ENCODE measurements at places on chromosomes 2 and 18.

DNA sequence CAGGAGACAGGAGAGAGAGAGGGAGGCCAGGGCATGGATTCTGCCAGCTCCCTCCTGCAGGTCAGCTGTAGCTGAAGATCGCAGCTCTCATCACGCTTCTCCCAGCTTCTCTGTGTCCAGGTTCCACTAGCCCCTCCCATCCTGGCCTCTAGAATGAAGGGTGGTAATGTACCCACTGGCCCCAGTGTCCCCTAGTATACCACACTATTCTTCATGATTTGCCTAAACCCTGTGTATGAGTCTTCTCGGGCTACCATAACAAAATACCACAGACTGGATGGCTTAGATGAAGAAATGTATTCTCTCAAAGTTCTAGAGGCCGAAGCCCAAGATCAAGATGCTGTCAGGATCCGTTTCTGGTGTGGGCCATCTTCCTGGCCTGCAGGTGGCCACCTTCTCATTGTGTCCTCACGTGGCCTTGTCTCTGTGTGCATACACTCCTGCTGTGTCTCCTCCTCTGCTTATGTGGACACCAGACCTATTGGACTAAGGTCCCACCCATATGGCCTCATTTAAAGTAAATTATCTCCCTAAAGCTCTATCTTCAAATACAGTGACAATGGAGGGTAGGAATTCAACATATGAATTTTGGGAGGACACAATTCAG lies 77.3 kb downstream of the TNFRSF11A start:
- DNase-seq = no peak

DNA sequence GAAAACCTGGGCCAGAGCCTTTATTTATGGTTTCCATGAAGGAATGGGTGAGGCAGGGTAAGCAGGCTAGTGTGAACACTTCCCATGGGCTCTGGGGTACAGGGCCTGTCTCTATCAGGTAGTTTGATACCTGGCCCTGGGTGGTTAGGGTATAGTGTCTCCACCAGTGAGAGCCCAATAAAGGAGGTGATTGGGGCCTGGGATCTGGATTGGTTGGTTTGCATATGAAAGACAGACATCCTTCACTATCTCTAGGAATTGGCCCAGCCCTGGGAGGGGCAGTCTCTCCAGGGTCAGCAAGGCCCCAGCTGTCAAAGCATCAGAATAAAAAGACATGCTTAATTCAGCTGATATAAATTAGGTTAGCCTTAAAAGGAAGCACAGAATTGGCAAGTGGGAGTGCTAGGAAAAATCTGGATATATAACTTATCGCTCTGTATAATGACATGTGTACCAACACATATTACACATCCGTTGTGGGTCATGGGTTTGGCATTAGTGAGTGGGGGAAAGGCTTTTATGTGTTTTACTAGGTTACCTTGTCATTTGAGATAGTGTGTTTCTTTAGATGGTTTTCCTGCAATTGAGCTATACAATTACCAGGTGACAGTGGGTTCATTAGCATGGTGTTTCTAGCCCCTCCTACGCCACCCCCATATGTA lies 18.5 kb upstream of the TMEM178A start:
- no peak for DNase-seq

DNA sequence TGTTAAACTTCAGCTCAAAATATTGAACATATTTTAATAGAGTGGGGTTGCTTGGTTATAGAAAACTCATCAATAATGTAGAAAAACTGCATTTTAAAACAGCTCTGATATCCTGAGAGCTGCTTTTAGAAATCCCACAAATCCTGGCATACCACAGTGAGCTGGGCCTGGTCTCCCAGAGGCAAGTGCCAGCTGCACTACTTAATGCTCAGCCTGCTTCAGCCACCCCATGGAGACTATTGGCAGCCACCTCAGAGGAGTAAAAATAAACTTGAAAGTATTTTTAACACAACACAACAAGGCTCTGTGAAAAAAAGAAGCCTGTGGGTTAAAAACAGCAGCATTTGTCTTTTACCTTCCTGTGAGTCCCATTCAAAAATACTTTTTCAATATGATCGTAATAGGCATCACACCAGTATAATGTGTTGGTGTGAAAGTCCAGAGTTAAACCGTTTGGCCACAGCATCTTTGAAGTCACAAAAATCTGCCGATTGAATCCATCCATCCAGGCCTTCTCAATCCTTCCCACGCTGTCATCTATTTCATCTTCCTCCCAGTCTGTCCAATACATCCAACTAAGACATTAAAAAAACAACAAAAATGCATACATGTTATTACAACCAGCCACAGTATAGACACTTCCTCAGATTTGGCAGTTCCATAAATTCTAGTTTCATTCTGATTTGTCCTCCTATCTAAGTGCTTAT lies 1115.3 kb downstream of the LRP1B start:
- DNase-seq = no peak

- DNase-seq = no peak
Observed at GRCh38 chr2:232075859-232076258, 114.3 kb downstream of the DIS3L2 start.

- no peak for DNase-seq
Observed at GRCh38 chr18:8627540-8627939, 18.3 kb downstream of the RAB12 start.

GRCh38 chr18:2223849-2224248 lies 347.5 kb downstream of the METTL4 start:
- DNase-seq = no peak

- DNase-seq = no peak
Observed at GRCh38 chr18:50152900-50153299, 42.0 kb downstream of the MYO5B start.

DNA sequence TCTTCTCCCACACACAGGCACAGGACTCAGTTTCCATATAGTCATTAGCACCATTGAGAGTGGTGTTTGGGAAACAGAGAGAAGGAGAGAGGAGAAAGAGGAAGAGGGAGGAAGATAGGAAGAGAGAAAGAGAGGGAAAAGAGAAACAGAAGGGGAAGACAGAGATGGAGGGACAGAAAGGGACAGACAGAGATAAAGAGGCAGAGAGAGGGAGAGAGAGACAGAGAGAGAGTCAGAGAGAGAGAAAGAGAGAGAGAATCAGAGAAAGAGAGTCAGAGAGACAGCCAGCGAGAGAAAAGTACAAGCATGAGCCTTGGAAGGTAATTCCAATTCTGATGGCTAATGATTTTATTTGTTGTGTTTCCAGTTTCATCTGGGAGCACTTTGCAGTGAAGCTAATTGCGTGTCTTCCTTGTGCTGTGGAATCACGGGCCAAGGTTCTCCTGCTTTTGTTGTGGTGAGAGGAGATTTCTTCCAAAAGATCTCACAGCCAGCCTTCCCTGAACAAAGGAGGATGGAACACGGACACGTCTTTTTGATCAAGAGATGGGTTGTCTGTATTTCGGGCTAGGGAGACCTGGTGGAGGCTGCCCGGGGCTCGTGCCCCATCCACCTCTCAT lies 153.6 kb upstream of the TWIST2 start:
- DNase-seq = no peak

DNA sequence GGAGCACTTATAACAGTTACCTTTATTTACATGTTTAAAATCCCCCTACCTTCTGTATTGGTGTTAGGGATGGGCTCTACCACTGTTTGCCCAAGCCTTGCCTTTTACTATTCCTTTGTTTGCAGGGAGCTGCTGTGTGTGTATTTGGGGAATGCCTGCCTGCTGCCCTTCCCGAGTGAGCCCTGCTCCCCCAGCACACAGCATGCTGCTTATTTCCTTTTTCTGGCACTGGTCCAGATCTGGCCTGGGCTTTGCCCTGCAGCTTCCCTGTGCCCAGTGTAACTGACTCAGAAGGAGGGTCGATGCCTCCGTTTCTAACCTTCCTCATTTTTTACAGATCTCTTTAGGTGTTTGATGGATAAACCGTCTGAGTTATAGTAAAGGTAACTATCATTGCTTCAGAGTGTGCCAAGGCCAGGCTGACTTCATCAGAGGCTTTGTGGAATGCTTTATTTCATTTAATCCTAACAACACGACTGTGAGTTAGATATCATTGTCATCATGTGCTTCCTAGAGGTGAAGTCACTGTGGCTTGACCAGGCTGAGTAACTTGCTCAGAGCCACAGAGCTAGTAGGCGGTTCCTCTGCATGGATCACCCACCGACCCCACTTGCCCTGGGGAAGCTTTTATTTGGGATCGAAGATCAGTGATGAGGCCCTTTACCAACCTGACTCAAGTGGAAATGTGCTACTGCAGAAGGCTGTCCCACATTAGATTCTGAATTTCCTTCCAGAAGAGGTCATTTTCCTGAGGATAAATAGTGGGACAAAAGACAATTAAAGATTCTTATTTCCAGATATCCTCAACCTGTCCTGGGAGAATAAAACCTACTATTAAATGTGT lies 238.8 kb downstream of the ZNF407 start:
- DNase-seq = no peak
